Substantia nigra (tissue), 51 donors: ENCODE measurements at places on chromosomes 16 and 17.

- DNase-seq: no peak
These were observed 150.6 kb downstream of the CLEC16A start for GRCh38 chr16:11094857-11095565.

GRCh38 chr17:1908699-1909309, 79.0 kb downstream of the RPA1 start:
- DNase-seq: no peak

DNA sequence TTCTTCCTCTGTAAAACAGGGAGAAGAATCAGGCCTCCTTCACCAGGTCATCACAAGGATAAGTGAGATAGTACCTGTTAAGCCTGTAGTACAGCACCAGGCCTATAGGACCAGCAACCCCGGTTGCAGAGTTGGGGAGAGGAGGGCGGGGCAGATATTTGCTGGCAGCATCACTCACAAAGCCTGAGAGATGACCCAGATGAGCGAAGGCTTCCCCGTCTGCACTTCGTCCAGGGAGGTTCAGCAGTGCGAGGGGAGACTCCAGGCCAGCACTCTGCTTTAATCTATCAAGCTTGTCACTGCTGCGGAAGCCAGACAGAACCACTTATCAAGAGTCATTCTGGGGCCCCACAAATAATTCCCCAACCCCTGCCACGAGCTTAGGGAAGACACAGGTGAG, 15.8 kb upstream of the RBBP6 start:
- no peak for DNase-seq

- no peak for DNase-seq
These were observed 163.0 kb downstream of the ABCA8 start for GRCh38 chr17:68792042-68792685.

GRCh38 chr16:84759061-84759460, 59.3 kb downstream of the USP10 start:
- no peak for DNase-seq

DNA sequence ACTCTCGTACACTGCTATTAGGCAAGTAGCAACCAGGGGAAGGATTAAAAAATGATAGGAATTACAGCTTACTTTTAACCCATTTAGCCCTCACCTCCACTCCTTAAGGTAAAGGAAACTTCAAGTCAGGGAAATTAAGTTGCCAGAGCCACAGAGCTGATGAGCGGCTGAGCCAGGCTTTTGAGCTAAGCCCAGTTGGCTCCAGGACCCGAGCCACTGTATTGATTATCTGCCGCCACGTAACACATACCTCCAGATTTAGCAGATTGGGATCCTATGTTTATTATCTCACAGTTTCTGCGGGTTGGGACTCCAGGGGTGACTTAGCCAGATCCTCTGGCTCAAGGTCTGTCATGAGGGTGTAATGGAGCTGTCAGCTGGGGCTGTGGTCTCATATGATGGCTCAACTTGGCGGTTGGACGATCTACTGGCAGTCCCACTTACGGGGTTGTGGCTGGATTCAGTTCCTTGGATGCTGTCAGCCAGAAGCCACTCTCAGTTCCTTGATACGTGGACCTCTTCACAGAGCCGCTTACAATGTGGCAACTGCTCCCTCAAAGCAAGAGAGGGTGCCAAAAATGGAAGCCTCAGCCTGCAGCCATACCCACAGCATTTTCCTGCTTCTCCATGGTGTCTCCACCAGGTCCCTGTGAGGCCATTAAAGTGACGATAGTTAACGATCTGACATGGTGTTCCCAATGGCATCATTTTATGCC, 57.3 kb downstream of the TMEM186 start:
- no peak for DNase-seq

DNA sequence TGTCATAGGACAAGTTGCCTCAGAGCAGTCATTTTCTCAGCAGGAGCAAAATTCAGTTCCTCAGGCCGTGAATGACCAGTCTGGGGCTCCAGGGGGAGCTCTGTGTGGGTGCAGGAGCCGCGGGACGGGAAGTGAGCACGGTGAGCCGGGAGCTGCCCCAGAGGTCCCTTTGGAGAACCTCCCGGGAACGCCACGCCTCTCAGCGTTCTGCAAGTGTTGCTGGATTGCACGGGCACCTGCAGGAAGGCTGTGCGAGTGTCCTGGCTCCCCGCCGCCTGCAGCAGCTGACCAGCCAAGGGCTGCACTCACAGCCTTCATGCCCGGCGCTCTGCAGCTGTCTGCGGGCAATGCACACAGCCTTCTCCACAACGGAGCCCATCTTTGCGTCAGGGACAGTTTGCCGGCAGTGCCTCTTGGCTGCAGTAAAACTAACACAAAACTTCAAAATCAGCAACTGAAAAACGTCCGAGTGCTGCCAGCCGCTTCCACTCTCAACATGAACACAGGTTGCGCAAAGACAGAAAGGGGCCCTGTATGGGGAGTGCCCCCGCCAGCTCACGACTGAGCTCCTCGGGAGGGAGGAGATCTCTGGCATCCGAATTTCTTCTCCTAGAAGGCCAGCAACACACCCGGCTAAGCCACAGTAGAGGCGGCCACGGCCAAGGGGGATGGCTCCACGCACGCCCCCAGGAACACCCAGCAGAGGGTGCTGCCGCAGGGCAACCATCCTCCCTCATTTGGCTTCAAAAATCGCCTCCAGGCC, 16.0 kb downstream of the NDUFAF8 start:
- DNase-seq: peak; percentile 55

GRCh38 chr16:4601036-4601863, 13.4 kb downstream of the UBALD1 start:
- DNase-seq: no peak

GRCh38 chr16:6891496-6891895, 441.1 kb upstream of the RBFOX1 start:
- DNase-seq: no peak

DNA sequence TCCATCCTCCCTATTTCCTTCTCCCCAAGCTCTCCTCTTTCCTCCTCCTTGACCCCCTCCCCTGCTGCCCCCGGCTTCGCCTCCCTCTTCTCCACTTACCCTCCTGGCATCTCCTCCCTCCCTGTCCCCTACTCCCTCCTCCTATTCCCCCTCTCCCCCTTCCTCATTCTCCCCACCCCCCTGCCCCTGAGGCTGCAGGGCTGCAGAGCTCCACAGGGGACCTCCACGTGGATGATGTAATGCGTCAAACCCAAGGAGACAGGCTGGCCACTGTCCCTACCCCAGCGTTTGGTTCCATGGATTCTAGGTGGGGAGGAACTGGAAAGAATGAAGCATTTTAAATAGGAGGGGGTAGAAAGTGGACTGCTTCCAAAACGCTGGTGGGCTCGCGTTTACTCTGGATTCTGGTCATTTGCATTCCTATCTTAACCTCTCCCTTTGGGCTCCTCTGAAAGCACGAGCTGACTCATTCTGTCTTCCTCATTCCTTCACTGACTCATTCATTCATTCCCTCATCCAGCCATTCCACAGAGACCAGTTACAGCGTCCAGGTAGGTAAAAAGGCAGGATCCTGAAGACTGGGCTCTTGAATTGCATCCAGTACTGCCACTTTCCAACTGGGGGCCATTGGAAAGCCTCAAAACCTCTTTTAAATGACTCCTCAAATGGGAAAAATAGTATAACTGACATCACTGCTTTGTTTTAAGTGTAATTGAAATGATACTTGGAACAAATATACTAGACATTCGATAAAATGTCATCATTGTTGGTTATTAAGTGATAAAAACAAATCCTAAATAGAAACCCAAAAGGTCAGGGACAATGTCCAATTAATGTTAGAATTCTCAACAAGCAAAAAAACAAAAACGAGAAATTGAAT, 943 bp upstream of the COTL1 start:
- no peak for DNase-seq

GRCh38 chr17:80647746-80648145, 103.1 kb downstream of the RPTOR start:
- DNase-seq: no peak

DNA sequence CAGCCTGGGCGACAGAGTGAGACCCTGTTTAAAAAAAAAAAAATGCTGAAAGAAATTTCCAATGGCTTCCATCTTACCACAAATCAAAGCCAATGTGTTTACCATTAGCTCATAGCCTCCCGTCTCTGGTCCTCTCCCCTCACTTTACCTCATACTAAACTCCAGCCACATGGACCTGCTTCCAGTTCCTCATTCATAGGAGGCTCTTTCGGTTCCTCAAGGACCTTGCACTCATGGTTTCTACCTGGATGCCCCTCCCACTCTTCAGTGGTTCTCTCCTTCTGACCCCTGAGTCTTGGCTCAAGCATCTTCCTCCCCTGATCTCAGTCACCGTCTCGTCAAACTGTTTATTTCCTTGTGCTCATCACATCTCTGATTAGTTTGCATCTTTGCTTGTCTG, 3.8 kb upstream of the DEF8 start:
- no peak for DNase-seq

- no peak for DNase-seq
These were observed 873 bp downstream of the SETD1A start for GRCh38 chr16:30958175-30959079.

- DNase-seq: no peak
These were observed 60.5 kb downstream of the TMEM132E start for GRCh38 chr17:34639706-34640425.

GRCh38 chr16:777826-778225, 10.4 kb downstream of the RPUSD1 start:
- DNase-seq: no peak
